ENCODE measurements at places on chromosomes 11 and 22.
A peak's percentile ranks its signal among the peaks of the same experiment; 100 is the strongest.

DNA sequence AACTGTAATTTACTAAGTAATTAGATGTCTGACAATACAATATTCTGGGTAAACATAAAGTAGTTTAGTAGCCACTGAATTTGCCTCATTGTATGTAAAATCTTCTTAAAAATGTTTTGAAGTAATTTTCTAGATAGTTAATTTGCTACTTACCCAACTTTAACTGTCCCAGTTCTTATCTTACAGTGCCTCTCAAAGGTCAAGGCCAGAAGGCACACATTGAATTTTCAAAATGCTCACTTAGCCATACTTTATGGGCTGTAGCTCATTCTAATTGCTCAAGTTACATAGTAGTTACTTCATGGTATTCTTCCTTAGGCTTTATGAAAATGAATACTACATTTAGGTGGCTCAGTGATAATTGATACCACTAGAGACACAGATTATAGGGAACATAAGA, 666.6 kb downstream of the CNTN5 start:
- H3K36me3 ChIP-seq = no peaks in the 10 kb centered on the region
- no peaks in the 10 kb centered on the region for H3K4me1 ChIP-seq
- no peak for DNase-seq
- no peaks in the 10 kb centered on the region for H3K27me3 ChIP-seq

DNA sequence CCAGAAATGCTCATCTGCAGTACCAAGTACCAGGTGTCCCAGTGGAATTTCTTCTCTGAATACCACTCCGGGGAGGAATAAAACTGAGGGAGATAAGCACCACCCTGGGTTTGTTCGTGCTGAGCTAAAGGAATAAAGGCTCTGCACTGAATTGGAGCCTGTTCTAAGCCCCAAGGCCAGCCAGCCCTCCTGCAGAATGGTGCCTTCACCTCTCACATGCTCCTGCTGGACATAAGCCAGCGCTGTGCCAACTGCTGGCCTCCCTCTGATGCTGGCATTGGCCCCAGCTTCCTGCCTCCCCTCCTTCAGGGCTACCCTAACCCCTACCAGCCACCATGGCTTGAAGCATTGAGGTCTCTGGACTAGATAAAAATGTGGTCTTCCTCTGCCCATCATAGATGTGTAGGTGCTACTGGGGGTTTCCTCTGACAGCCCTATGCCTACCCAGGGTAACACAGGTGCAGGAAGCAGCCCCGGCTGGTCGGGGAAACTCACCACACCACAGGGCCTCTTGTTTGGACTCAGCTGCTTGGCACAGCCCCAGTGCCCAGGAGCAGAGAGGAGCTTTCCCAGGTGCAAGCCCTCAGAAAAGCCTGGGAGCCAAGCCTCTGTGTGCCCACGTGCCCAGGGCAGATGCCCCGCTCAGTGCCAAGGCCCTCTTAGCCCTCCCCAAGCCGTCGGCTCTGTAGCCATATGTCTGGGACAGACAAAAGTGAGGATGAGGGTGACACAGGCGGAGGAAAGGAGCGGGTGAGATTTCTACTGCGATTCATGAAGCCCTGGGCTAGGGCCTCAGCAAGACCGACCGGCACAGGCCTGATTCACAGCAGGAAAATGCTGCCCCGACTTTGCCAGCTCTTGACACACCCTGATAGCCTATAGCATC, 34.1 kb upstream of the JAM3 start:
- no peak for DNase-seq
- no peaks in the 10 kb centered on the region for H3K36me3 ChIP-seq
- peaks cover 23% of the 10 kb centered on the region for H3K4me1 ChIP-seq
- peaks cover 25% of the 10 kb centered on the region for H3K27me3 ChIP-seq
- no peak overlapping the region for H3K27ac ChIP-seq

DNA sequence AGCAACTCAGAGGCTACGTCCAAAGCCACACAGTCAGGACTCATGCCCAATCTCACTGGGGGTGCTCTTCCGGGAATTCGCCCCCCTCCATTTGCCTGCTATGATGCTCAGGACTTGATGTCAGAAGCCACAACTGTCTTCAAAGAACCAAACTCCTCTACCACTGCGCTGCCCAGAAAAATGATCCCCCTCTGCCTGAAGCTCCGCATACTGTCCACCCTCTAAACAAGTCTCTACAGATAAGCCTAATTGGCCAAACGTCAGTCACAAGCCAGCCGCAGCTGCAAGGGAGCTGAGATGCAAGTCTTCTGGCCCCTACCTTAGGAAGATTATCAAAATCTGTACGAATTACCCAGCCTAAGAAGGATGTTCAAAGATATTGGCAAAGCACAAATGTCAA, 294.6 kb downstream of the BUD13 start:
- H3K36me3 ChIP-seq = no peaks in the 10 kb centered on the region
- H3K4me1 ChIP-seq = no peaks in the 10 kb centered on the region
- no peaks in the 10 kb centered on the region for H3K27me3 ChIP-seq
- no peak overlapping the region for H3K27ac ChIP-seq
- no peak overlapping the region for H3K4me3 ChIP-seq
- no peak for DNase-seq

- DNase-seq = no peak
- no peaks in the 10 kb centered on the region for H3K27me3 ChIP-seq
- no peaks in the 10 kb centered on the region for H3K4me1 ChIP-seq
- no peak overlapping the region for H3K4me3 ChIP-seq
- H3K27ac ChIP-seq = no peak overlapping the region
- H3K36me3 ChIP-seq = no peaks in the 10 kb centered on the region
Observed at GRCh38 chr11:121631456-121631855, 178.7 kb upstream of the SORL1-AS1 start.

GRCh38 chr11:94655291-94655690, 88.1 kb downstream of the PIWIL4 start:
- no peaks in the 10 kb centered on the region for H3K4me1 ChIP-seq
- no peak for DNase-seq
- no peaks in the 10 kb centered on the region for H3K27me3 ChIP-seq
- H3K4me3 ChIP-seq = no peak overlapping the region
- no peak overlapping the region for H3K27ac ChIP-seq

- H3K27me3 ChIP-seq = no peaks in the 10 kb centered on the region
- H3K4me3 ChIP-seq = no peak overlapping the region
- no peaks in the 10 kb centered on the region for H3K36me3 ChIP-seq
Observed at GRCh38 chr11:106523921-106524320, 446.5 kb downstream of the AASDHPPT start.

GRCh38 chr11:2578929-2579270, 120.9 kb downstream of the KCNQ1OT1 start:
- H3K36me3 ChIP-seq = no peaks in the 10 kb centered on the region
- peaks cover 44% of the 10 kb centered on the region for H3K4me1 ChIP-seq
- no peak overlapping the region for H3K27ac ChIP-seq
- no peak for DNase-seq
- no peaks in the 10 kb centered on the region for H3K27me3 ChIP-seq
- no peak overlapping the region for H3K4me3 ChIP-seq

GRCh38 chr22:32622744-32623110, 148.1 kb downstream of the FBXO7 start:
- no peak overlapping the region for H3K4me3 ChIP-seq
- H3K27me3 ChIP-seq = peaks cover 9% of the 10 kb centered on the region
- DNase-seq = no peak
- peak overlapping the region; percentile 22 for H3K27ac ChIP-seq
- H3K36me3 ChIP-seq = no peaks in the 10 kb centered on the region
- peaks cover 3% of the 10 kb centered on the region for H3K4me1 ChIP-seq

GRCh38 chr22:48238966-48239365, 1476.5 kb downstream of the TBC1D22A start:
- H3K4me3 ChIP-seq = no peak overlapping the region
- no peaks in the 10 kb centered on the region for H3K27me3 ChIP-seq
- H3K36me3 ChIP-seq = no peaks in the 10 kb centered on the region
- DNase-seq = no peak
- H3K27ac ChIP-seq = no peak overlapping the region

- H3K27me3 ChIP-seq = peaks cover 73% of the 10 kb centered on the region
- no peaks in the 10 kb centered on the region for H3K36me3 ChIP-seq
- H3K4me1 ChIP-seq = peaks cover 17% of the 10 kb centered on the region
- peak overlapping the region; percentile 46 for H3K4me3 ChIP-seq
- H3K27ac ChIP-seq = no peak overlapping the region
Observed at GRCh38 chr11:1546536-1547466, 25.3 kb downstream of the DUSP8 start.

GRCh38 chr11:133999355-133999754, 42.6 kb upstream of the IGSF9B start:
- no peak for DNase-seq
- no peaks in the 10 kb centered on the region for H3K4me1 ChIP-seq
- H3K4me3 ChIP-seq = no peak overlapping the region
- no peaks in the 10 kb centered on the region for H3K27me3 ChIP-seq
- no peak overlapping the region for H3K27ac ChIP-seq

GRCh38 chr11:71447791-71448256, 369 bp downstream of the DHCR7 start:
- peak overlapping the region; percentile 99 for H3K4me3 ChIP-seq
- no peak overlapping the region for H3K27ac ChIP-seq
- peaks cover 25% of the 10 kb centered on the region for H3K36me3 ChIP-seq
- peaks cover 13% of the 10 kb centered on the region for H3K4me1 ChIP-seq
- no peaks in the 10 kb centered on the region for H3K27me3 ChIP-seq
- DNase-seq = peak; percentile 56

DNA sequence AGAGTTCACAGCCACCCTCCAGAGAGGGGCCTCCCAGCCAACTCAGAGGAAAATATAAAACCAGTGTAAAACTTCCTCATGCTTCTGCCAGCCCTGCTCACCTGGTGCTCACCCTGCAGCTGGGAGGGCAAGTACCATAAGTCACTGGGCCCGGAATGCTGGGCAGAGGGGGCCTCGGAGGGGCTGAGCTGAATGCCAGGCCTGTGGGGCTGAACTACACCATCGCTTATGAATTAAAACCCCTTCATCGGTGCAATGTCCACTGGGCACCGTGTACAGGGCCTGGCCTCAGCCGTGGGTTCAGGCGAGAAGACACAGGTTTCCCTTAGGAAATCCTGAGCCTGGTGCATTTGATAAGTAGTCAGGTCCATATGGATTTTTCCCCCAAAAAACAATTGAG, 828.6 kb downstream of the TBC1D22A start:
- DNase-seq = no peak
- H3K27me3 ChIP-seq = no peaks in the 10 kb centered on the region
- no peaks in the 10 kb centered on the region for H3K36me3 ChIP-seq
- no peak overlapping the region for H3K27ac ChIP-seq
- no peaks in the 10 kb centered on the region for H3K4me1 ChIP-seq
- H3K4me3 ChIP-seq = no peak overlapping the region

DNA sequence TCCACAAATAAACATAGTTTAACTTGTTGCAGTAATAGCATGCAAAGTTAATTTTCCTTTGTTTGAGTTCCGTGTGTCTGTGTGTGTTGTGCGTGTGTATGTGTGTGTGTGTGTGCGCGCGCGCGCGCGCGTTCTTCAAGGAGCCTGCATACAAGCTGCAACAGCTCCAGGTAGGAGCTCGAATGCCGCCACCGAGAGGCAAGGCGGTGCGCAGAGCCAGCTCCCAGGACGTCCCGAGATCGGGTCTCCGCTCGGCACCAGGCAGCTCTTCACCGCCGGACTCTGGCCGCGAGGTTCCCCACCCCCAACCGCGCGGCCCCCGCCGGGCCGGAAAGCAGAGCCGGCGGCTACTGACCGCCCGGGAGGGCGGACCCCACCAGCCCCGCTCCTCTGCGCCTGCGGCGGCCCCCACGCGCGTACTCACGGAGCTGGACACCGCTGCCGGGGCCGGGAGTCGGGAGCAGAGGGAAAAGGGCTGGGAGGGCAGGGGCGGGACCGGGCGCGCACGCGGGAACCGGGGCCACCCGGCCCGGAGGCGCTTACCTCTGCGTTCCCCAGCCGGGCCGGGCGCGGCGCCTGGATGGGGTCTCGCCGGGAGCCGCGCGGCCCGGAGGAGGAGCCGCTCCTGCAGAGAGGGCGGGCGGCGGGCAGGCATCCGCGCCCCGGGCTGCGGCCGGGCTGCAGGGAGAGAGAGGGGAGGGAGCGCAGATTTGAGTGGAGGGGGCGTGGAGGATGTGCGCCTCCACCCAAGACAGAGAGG, 40.4 kb upstream of the AKIP1 start:
- DNase-seq = peak; percentile 79
- peaks cover 4% of the 10 kb centered on the region for H3K4me1 ChIP-seq
- peak overlapping the region; percentile 92 for H3K27ac ChIP-seq
- no peaks in the 10 kb centered on the region for H3K36me3 ChIP-seq

DNA sequence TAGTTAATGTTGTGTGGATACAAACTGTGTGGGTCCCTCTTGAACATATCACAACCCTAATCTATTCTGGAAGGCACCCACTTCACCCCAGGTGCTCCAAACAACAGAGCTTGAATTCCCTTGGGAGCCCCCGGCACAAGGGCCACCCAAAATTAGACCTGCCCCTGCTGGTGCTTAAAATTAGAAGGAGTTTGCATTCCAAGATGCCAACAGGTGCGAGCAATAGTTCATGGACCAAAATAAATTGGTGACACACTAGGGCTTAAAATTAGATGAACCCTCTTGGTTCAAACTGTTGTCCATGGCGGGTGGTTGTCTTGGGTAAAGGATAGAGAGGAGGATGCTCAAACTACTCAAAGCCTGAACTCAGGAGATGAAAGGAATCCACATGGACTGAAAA, 291.5 kb downstream of the MN1 start:
- H3K4me1 ChIP-seq = peaks cover 13% of the 10 kb centered on the region
- no peak overlapping the region for H3K27ac ChIP-seq
- no peak overlapping the region for H3K4me3 ChIP-seq
- no peak for DNase-seq

DNA sequence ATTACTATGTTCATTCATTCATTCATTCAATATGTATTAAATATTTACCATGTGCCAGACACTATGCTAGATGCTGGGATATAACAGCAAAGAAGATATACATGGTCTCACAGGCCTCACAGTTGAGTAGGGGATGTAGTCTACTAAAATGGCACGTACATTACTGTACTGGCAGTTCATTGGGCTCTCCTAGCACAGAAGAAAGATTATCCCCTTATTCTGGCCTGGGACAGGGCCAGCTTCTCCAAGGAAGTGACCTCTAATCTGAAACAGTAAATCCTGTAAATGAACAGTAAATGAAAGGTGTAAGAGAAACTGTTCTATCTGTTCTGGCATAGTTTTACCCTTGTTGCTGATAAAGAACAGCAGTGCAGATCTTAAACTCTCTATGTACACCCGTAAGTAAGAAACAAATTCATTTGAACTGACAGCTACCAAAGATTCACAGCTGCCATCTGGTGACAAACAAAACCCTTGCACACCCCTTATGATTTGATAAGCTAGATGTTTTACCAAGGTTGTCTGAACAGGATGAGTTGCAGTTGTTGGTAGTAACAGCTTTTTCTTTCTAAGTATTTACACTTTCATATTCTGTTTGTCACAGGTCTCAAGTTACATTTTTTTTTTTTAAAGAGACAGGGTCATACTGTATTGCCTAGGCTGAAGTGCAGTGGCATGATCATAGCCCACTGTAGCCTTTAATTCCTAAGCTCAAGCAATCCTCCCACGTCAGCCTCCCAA, 263.1 kb downstream of the TMEM135 start:
- H3K27me3 ChIP-seq = no peaks in the 10 kb centered on the region
- DNase-seq = peak; percentile 18
- H3K4me3 ChIP-seq = no peak overlapping the region
